ENCODE measurements at places on chromosomes 2 and 18.

- no peak for DNase-seq
Observed at GRCh38 chr2:104769096-104769495, 84.8 kb upstream of the POU3F3 start.

- DNase-seq, result no peak
Observed at GRCh38 chr2:233821196-233821595, 33.1 kb downstream of the HJURP start.

DNA sequence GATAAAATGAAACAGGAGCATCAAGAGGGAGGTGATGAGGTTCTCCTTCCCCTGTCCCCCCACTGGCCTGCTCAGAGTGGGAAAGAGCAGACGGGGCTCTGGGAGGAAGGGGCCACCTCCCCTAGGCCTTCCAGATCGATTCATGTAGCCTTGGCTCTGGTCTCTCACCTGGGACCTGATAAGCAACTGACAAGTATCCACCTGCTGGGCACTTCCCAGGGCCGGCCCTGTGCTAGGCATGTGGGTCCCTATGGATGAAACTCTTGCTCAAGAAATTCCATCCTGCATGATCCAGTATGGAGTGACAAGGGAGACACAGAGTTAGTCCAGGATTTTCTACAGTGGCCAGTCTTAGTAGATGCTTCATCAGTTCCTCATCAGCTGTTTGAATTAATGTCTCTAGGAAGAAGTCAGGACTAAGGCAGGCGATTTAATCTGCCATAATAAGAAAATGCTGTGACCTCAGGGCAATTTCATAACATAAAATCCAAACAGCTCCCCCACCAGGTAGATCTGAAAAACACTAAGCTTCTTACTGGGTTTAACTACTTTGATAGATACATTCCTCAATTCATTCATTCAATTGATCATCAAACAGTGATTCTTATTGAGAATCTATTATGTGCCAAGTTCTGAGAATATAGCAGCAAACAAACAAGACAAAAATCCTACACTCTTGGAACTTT is 44.7 kb upstream of the ZFP36L2 start:
- no peak for DNase-seq

- no peak for DNase-seq
Observed at GRCh38 chr2:28640908-28641300, 110.7 kb upstream of the PPP1CB start.

- no peak for DNase-seq
Observed at GRCh38 chr2:84792856-84793522, 87.9 kb downstream of the TRABD2A start.
